ENCODE measurements at places on chromosomes 13 and 19. TPM values are rescaled to one million over a fixed set of nuclear protein-coding genes. Genes with fewer than 3 reads are reported as not detected.

The KIR2DL4 gene
- polyA plus RNA-seq, result not detected

The FRY gene
- 53.1 TPM for polyA plus RNA-seq

GRCh38 chr13:109744512-109745051 lies 41.8 kb downstream of the IRS2 start:
- DNase-seq, result peak; percentile 36

DNA sequence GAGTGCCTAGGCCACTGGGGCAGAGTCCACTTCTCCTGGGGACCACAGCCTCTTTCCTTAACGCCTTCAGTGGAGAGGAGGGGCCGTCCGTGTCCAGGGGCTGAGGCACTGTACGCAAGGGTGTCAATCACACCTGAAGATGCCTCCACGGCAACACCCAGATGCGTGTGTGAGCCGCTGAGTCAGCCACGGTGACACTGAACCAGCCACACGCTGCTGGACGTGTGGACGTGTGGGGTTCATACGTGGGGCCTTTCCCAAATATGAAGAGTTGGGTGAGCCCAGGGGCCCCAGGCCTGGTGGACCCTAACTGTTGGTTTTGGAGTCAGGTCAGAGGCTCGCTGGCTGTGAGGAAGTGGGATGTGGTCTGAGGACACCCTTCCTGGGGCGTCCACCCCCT lies 51.6 kb downstream of the TMEM255B start:
- no peak for DNase-seq

DNA sequence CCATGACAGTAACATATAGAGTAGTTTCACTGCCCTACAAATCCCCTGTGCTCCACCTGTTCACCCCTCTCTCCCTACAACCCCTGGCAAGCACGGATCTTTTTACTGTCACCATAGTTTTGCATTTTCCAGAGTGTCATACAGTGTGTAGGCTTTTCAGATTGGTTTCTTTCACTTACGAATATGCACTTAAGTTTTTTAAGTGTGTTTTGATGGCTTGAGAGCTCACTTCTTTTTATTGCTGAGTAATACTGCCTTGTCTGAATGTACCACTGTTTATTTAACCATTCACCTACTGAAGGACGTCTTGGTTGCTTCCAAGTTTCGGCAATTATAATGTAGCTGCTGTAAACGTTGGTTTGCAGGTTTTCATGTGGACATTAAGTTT lies 175.1 kb downstream of the ITGBL1 start:
- DNase-seq, result no peak
